ENCODE measurements at places on chromosomes 1 and 21.

- no peak for DNase-seq
Observed at GRCh38 chr1:93774707-93775106, 93.1 kb upstream of the BCAR3 start.

DNA sequence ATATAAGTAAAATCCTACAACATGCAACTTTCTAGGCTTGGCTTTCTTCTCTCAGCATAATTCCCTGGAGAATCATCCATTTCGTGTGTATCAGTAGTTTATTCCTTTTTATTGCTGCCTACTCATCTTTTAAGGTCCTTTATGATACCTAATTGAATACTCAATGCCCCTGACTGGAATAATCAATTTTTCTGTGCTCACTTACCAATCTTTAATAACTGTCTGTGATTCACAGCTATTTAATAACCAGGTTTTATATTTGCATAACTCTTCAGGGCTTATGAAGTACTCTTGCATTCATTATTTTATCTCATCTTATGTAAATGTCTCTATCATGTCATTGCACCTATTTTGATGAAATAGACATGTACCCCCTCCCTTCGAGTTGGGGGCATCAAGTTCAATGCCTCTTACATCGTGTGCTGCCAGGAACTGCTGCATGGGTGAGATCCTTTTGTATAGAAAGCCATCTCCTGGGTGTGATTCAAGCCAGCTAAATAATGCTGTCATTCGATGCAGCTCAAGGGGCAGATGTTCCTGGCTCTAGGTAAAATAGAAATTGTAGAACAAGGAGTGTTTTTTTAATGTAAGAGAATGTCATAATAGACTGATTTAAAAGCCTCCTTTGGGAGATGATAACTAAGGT, 222.7 kb downstream of the SLC35F3 start:
- DNase-seq: no peak

- DNase-seq: peak; percentile 35
Observed at GRCh38 chr1:205354259-205355074, 2.3 kb downstream of the KLHDC8A start.

- no peak for DNase-seq
Observed at GRCh38 chr1:110272045-110272444, 61.9 kb downstream of the KCNC4 start.

- DNase-seq: no peak
Observed at GRCh38 chr1:184757406-184757805, 2.7 kb upstream of the EDEM3 start.

DNA sequence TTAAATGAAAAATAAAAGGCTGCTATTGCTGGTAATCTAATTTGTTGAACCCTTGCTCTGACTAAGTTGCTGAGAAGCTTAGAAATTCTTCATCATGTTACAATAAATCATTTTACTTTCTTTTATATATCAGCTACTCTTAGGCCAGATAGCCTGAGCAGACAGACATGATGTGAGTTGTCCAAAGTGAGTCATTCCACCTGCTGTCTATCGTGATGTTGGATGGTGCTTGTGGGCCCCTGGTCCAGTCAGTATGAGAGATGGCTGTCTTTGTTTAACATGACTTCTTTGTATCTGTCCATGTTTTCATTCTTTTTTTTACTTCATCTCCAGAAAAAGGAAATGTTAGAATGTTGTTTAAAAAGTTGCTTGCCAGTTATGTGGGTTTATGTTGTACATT, 188.8 kb downstream of the ADGRL2 start:
- no peak for DNase-seq

- no peak for DNase-seq
Observed at GRCh38 chr1:1202831-1203560, 3.4 kb downstream of the TNFRSF18 start.

DNA sequence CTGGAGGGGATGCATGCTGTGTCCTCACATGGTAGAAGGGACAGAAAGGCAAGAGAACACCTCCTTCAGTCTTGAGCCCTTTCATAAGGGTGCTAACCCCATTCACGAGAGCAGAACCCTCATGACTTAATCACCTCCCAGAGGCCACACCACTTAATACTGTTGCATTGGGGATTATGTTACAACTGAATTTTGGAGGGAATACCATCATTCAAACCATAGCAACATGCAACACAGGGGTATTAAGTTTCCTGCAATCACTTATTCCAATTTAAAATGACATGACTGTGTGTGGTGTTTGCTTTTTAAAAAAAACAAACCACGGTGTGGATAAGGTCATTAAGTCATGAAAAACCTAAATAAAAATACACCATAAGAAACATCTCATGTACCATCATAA, 3.1 kb upstream of the LIN9 start:
- DNase-seq: no peak

GRCh38 chr1:175536369-175536768, 207.0 kb downstream of the TNR start:
- no peak for DNase-seq

GRCh38 chr1:92480813-92481598, 5.7 kb downstream of the GFI1 start:
- no peak for DNase-seq

- DNase-seq: no peak
Observed at GRCh38 chr1:160949881-160950280, 4.7 kb downstream of the ITLN2 start.

DNA sequence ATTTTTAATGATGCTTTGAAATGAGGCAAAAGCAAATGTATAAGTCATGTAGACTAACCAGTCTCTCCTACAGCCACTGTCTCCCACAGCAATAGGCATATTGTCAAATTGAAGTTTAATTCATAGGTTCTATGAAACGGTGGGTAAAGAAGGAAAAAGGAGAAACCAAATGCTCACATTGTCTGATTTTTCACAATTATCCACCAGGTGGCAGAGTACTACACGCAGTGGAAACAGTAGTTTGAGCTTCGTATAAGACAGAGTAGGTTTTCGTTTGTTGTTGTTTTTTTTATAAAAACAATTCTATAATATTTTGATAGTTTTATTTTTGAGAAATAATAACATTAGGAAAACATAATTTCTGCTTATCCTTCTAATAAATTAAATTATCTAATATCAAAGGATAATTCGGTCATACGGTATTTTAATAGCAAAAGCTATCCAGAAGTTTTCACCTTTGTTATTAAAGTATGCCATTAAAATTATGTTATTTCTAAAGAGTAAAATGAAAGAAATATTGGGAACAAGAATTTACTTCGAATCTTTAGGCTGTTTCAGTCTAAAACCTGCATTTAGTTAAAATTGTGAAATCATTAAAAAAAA, 39.1 kb downstream of the TYW3 start:
- no peak for DNase-seq

- no peak for DNase-seq
Observed at GRCh38 chr1:100528871-100529270, 9.1 kb upstream of the GPR88 start.

DNA sequence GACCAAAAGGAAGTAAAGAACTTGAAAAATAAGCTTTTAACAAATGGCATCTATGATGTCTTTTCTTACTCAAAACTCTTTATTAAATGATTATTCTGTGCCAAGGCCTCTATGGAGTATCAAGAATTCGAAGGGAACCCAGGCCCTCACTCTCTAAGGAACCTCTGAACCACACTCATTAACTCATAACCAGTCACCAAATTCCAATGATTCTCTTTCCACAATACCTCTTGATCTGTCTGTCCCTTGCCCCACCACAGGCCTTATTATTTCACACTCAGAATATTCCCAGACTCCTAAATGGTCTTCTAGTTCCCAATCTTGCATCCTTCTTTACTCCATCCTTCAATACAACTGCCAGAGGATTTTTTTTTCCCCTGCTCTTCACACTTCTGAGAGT, 37.0 kb downstream of the PCSK9 start:
- no peak for DNase-seq

GRCh38 chr1:218156595-218156994, 128.5 kb upstream of the RRP15 start:
- DNase-seq: no peak

DNA sequence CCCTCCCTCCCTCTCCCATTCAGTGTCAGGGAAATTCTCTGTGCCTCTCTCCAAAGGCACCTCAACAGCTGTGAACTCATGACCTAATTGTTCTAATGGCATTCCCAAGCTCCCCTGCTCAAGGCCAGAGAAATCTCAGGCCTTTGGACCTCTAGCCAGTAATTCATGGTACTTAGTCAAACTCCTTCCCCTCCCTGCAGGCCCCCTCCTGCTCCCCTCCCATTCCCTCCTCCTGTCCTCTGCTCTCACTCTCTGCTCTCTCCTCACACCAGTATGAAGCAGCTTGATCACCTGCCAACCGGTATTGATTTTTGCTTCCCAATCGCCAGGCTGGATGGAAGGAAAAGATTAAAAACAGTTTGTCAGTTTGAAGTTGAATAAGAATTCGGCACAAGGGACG, 370.5 kb upstream of the PBX1 start:
- no peak for DNase-seq

GRCh38 chr1:86875722-86876121, 38.2 kb downstream of the SELENOF start:
- no peak for DNase-seq

- DNase-seq: peak; percentile 19
Observed at GRCh38 chr1:45686015-45686287, 382 bp downstream of the GPBP1L1 start.

DNA sequence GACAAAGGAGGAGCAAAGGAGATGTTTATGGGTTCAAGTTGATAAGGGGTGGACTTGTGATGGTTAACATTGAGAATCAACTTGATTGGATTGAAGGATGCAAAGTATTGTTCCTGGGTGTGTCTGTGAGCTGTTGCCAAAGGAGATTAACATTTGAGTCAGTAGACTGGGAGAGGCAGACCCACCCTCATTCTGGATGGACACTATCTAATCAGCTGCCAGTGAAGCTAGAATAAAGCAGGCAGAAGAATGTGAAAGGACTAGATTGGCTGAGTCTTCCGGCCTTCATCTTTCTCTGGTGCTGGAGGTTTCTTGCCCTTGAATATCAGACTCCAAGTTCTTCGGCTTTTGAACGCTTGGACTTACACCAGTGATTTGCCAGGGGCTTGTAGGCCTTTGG, 98.7 kb upstream of the DAB1 start:
- DNase-seq: no peak

DNA sequence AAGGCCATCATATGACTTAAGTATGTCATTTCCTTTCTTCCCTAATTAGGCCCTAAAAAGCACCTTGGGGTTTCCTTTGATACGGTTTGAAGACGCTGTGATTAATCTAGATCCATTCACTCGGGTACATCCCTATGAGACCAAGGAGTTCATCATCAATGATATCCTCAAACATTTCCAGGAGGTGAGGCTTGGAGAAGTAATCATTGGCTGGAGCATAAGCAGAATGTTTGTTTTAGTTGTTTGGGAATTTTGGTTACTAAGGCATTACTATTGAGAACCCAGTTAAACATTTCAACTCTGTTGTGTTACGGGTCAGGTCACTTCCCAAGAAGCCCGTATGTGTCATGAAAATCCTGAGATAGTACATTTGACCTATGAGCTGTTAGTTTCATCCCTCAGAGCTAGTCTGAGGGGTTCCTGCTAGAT, 185.2 kb downstream of the VPS13D start:
- no peak for DNase-seq

- DNase-seq: no peak
Observed at GRCh38 chr1:206714331-206715058, 29.8 kb downstream of the MAPKAPK2 start.

DNA sequence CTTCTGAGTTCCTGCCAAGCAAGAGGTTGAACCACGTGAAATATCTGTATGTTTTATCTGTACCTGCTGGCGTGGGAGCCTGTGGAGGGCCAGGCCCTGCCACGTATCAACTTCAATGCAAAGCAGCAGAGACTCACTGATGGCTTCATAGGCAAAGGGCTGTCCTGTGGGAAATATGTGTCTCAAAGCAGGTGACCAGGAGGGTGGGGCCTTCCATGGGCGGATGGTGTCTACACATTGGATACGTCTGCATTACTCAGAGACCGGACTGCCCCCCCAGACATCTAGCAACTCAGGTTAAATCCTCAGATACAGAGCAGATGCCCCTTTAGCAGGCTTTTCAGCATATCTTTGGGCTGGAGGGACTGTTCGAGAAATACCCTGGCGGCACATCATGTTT, 210.8 kb upstream of the C1orf174 start:
- DNase-seq: no peak

- no peak for DNase-seq
Observed at GRCh38 chr1:114595602-114596001, 14.2 kb upstream of the BCAS2 start.

GRCh38 chr1:28096210-28097099, 8.0 kb upstream of the EYA3 start:
- DNase-seq: peak; percentile 50

GRCh38 chr1:213474054-213474453, 423.0 kb downstream of the RPS6KC1 start:
- no peak for DNase-seq

GRCh38 chr1:1240822-1241587, 5.5 kb downstream of the C1QTNF12 start:
- no peak for DNase-seq

DNA sequence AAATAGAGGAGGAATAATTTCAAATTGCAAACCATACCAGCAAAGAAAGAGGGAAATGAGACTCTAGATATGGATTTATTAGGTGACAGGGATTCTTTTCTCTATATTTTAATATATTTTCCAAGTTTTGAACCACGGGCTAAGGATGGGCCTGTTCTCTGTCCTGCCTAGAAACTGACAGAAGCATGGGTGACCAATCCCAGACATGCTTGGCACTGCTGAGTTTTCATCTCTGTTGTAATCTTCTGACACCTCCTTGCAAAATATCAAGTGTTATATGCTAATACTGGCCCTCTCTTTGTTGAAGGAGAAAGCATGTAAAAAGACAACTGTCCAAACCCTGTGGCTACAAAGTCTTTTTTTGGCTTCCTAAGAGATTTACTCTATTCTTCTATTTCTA, 774 bp upstream of the ANGPTL7 start:
- DNase-seq: no peak

GRCh38 chr1:111742938-111743549, 3.8 kb upstream of the INKA2 start:
- no peak for DNase-seq

DNA sequence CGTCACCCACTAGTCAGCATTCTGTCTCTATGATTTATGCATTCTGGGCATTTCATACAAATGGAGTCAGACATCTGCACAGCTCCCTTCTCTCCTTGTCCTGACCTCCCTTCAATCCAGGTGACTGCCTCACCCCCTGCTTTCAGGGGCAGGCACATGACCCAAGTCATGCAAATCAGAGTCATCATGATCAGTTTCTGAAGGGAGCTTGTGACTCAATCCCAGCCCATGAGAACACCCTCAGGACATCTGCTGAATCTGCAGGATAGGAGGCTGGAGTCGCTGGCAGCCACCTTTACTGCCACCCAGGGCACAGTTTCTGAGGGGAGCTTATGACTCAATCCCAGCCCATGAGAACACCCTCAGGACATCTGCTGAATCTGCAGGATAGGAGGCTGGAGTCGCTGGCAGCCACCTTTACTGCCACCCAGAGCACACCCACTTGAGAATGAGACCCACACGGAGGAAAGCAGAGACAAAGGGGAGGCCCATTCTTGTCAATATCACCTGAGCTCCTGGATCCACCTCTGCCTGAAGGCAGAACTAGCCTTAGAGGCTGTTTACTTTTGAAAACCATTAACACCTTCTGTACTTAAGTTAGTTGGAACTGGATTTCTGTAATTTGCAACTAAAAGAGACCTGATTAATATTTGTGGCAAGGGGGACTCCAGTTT, 62.3 kb upstream of the SLC25A33 start:
- DNase-seq: no peak

GRCh38 chr1:12551584-12551983, 66.4 kb downstream of the DHRS3 start:
- no peak for DNase-seq

- DNase-seq: no peak
Observed at GRCh38 chr1:54579337-54579781, 31.3 kb downstream of the ACOT11 start.

GRCh38 chr1:200179126-200179780, 151.7 kb downstream of the NR5A2 start:
- DNase-seq: no peak

Measured in CD14-positive monocyte (primary cell).